ENCODE measurements at places on chromosomes 4 and X.

DNA sequence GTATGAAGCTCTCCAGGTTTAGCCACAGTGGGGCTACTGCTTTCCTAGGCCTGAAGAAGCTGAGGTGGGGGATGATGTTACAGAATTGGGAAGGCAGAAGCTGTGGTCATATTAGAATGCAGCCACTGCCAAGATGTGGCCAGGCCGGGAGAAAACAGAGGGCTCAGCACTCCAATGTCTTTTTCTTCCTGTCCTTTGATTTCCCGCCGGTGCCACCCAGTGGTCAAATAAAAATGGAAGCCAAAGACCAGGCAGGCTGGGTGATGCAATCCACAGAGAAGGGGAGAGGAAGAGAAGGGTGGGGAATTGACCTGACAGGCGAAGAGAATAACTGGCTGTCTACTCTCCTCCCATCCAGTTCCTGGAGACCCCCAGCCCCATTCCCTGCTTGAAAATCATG lies 94.9 kb upstream of the SHISA3 start:
- DNase-seq = no peak

- no peak for DNase-seq
Observed at GRCh38 chr4:41204400-41204978, 9.9 kb downstream of the APBB2 start.

- no peak for DNase-seq
Observed at GRCh38 chr4:120869613-120870278, 52.8 kb downstream of the PRDM5 start.

DNA sequence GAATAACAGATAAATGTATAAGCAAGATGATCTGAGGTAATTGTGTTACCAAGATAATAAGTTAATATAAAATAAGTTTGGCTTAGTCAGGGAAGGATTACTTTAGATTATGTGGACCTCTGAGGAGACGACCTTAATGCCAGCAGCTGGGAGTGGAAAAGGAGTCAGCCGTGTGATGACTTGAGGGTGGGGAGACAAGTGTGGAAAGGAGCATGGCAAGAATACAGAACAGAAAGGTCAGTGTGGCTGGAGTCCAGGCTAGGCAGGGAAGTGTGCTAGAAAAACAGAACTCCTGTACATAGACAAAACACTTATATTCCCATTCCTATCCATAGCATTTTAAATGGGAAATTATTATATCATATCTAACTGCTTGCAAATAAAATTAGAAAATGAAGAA lies 138.8 kb downstream of the PDLIM5 start:
- DNase-seq = no peak

- DNase-seq = peak; percentile 6
Observed at GRCh38 chr4:3073158-3074077, 920 bp downstream of the HTT-AS start.
